ENCODE measurements at places on chromosomes 12 and 14. TPM values are rescaled to one million over a fixed set of nuclear protein-coding genes. Genes with fewer than 3 reads are reported as not detected.

DNA sequence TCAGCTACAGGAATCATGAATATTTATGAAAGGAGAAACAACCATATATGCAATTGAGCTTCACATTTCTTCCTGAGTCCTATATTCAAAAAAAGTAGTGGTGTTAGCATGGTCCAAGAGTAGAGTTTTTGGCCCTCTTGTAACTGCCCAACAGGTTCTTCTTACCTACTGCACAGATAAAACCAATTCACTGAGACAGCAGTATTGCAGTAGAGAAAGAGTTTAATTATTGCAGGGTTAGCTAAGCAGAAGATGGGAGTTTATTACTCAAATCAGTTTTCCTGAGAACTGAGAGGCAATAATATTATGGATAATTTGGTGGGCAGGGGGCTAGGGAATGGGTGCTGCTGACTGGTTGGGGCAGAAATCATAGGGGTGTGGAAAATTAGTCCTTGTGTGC is 6.5 kb upstream of the CIPC start:
- DNase-seq = no peak

GRCh38 chr12:79769189-79769859 is 78.6 kb upstream of the PAWR start:
- DNase-seq = no peak

GRCh38 chr12:123278101-123278627 is 6.5 kb upstream of the CDK2AP1 start:
- no peak for DNase-seq

GRCh38 chr12:124867401-124867930 is 3.8 kb upstream of the SCARB1 start:
- no peak for DNase-seq

DNA sequence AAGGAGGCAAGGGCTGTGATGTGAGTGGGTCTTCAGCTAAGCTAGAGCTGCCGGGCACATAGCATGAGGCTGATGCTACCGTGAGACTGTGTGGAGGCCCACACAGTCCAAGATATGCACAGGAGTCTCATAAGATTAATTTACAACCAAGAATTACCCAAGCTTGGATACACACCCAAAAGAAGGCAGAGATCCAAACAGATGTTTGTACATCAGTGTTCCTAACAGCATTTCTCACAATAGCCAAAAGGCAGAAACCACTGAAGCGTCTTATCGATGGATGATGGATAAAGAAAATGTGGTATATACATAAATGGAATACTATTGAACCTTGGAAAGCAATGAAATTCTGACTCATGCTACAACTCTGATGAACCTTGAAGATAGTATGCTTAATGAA is 40.8 kb upstream of the RIC8B start:
- no peak for DNase-seq

GRCh38 chr14:50839048-50839447 is 8.1 kb upstream of the NIN start:
- DNase-seq = no peak

- no peak for DNase-seq
These were observed 85.7 kb downstream of the PAPOLA start for GRCh38 chr14:96587823-96588385.

DNA sequence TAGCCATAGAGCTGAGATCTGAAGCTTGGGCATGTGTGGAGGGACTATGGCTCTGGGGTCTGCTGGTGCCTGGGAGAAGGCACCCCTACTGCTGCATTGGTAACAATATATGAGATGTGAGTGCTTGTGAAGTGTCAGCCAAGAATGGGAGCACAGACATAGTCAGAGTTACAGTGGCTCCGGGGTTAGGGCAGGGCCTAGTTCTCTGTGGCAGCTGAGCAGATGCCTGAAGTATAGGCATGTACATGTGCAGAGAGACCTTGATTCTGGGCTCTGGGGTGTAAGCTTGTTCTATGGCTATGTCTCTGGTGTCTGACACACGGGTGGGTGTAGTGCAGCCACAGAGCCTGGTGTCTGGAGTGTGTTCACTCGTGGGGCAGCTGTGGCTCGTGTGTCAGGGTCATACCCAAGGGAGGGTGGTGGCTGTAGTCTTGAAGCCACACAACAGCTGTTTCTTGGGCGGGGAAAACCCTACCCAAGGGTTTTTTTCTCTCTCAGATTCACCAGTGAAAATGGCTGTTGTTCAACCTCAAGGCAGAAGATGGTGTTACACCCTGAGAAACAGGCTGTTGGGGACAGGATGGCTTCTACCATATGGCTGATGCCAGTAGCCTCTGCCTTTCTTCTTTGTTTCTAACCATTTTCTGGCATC is 11.9 kb upstream of the TCL1A start:
- no peak for DNase-seq

DNA sequence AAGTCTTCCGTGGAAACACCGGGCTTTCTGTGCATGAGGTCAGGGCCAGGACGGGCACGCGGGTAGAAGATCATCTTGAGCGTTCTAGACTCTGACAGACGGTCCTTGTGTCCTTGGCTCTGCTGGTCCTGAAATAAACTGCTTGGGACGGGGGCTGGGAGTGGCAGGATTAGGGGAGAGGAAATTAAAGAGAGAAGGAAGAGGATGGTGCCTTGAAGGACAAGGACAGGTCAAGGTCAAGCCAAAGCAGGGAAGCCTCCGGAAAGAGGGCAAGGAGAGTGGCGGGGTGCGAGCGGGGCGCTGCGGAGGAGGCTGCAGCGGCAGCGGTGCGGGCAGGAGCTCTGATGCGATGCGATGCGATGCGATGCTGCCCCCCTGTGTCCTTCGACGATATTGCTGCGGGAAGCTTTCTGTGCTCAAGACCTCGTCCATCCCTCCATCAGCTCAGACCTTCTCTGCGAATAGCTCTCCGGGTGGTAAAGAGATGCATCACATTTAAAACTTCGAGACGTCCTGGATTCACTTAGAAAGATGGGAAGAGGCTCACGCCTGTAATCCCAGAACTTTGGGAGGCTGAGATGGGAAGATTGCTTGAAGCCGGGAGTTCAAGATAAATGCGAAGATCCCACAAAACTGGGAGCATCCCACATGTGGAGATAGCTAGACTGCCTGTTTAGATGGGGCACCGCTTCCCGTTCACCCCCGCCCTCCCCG is 110.1 kb upstream of the TMEM132D start:
- DNase-seq = no peak

Gene ANKRD33
- total RNA-seq = not detected

DNA sequence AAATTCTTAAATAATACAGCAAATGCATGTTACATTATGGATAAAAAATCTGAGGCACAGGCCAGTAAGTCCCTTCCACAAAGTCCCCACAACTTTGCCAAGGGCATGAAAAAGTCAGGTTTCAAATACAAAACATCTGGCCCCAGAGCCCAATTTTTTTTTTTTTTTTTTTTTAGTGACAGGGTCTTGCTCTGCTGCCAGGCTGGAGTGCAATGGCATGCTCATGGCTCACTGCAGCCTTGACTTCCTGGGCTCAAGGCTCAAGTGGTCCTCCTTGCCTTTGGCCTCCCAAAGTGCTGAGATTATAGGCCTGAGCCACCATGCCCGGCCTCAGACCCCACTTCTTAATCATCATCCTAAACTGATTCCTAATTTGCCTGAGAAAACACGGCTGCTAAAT is 3.1 kb upstream of the TTC8 start:
- no peak for DNase-seq

Measured in naive thymus-derived CD4-positive, alpha-beta T cell (primary cell).